ENCODE measurements at places on chromosomes 1 and 21.
A peak's percentile ranks its signal among the peaks of the same experiment; 100 is the strongest.

GRCh38 chr1:204216236-204216635 is 2.4 kb upstream of the GOLT1A start:
- no peak for DNase-seq

GRCh38 chr21:17711896-17712295 is 99.2 kb upstream of the BTG3 start:
- DNase-seq = no peak

DNA sequence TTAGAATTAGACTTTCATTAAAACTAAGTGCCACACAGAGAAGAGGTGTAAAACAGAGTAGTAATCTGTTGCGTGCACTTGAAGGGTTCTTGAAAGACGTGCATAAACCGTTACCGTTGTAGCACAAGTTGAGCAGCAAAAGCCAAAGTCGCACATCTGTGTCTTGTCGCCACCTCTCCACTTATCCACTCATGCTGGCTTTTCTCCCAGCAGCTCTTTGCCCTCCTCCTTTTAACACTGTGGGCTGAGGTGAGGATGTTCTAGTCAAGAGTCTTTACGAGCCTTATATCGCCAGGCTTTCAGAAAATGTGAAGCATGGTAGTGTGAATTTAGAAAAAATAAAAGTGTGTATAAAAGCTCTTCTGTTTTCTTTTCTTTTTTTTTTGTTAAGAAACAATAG is 48.0 kb downstream of the NR5A2 start:
- peak; percentile 26 for DNase-seq

DNA sequence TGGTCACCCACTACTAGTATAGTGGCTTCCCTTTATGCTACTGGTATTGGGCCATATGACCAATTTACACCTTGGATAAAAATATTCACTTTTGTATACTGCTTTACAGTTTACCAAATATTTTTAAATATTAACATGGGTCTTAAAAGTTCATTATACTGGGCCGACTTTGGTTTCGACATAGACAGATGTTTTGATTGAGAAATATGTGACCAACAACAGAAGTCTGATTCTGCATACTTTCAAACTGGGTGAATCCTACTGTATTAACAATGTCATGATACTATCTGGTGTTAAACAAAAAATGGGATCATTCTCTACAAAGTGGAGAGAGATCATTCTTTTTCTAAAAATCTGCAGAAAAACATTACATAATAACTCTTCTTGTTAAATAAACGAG is 134.8 kb downstream of the AKT3 start:
- no peak for DNase-seq

GRCh38 chr1:12047120-12047876 is 15.8 kb upstream of the TNFRSF8 start:
- DNase-seq = no peak

GRCh38 chr1:224245188-224245587 is 62.1 kb downstream of the DEGS1 start:
- DNase-seq = peak; percentile 79
